ENCODE measurements at places on chromosomes 5 and 9. TPM values are rescaled to one million over a fixed set of nuclear protein-coding genes. Genes with fewer than 3 reads are reported as not detected.

Gene CEP72
- 3.5 TPM for total RNA-seq

Gene IGIP
- total RNA-seq: 2.2 TPM

Gene ENTREP1
- total RNA-seq: 3.3 TPM

Gene LRRC19
- total RNA-seq: not detected

Gene ADAMTS12
- 0.10 TPM for total RNA-seq

Gene LECT2
- not detected for total RNA-seq

Gene IL9
- total RNA-seq: not detected

Gene SLC36A2
- total RNA-seq: not detected

Gene GDA
- 2.7 TPM for total RNA-seq

Gene RNF183
- not detected for total RNA-seq

Gene SPINK4
- total RNA-seq: not detected

Gene SHOC1
- not detected for total RNA-seq

Gene ADGRD2
- total RNA-seq: not detected

Gene TAF7
- total RNA-seq: 50.7 TPM

Gene ADAMTS6
- total RNA-seq: 20.6 TPM

Gene SKP2
- total RNA-seq: 30.1 TPM

Gene PBX3
- total RNA-seq: 19.5 TPM

Gene OMD
- not detected for total RNA-seq

Gene SLC34A3
- not detected for total RNA-seq

Gene PKD2L2
- not detected for total RNA-seq

Gene NME5
- total RNA-seq: 0.39 TPM

Gene TMED7
- total RNA-seq: 84.3 TPM

Gene SAXO1
- total RNA-seq: not detected

All from mammary microvascular endothelial cell (primary cell).